GM18507 (cell line): ENCODE measurements at places on chromosomes 3 and 15.
A peak's percentile ranks its signal among the peaks of the same experiment; 100 is the strongest.

GRCh38 chr3:85691196-85691595 is 732.4 kb downstream of the CADM2 start:
- no peak for DNase-seq

DNA sequence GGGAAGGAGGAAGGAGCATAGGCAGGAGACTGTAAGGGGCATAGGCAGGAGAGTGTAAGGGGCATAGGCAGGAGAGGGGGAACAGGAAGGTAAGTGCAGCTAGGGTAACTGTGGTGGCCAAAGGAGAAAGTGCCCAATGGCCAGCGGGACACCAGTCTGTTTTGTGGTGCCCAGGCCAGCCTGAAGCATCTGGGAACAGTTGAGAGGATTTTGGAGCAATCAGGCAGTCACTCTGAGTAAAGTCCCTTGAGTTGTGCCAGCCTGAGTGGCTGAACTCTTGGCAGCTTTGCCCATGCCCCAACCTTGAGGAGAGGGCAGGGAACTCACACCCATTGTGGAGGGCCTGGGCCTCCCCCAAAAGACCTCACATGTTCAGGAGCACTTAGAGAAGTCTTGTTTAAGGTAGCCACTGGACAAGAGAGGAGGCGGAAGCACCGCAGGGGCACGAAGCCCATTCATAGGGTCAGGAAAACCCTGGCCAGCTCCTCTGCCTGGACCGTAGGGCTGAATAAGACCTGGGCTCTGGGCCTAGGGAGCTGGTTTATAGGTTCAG is 3.5 kb upstream of the TGM5 start:
- DNase-seq = no peak

DNA sequence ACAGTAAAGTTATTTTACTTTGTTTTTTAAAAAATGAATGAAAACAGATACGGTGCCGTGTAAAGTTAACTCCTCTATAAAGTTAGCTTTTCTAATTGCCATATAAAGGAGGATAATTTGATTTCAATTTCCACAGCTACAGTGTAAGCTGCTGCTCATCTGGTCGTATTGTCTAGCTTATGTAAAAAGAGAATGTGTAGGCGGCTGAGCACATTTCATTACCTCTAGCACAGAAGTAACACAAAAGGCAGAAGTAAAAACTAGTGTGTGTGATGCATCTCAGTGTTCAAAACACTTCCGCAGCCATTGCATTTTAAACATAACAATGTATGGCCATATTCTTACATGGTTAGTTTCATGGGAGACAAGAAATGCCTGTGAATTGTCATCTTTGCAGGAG is 105.0 kb upstream of the P2RY1 start:
- no peak for DNase-seq

DNA sequence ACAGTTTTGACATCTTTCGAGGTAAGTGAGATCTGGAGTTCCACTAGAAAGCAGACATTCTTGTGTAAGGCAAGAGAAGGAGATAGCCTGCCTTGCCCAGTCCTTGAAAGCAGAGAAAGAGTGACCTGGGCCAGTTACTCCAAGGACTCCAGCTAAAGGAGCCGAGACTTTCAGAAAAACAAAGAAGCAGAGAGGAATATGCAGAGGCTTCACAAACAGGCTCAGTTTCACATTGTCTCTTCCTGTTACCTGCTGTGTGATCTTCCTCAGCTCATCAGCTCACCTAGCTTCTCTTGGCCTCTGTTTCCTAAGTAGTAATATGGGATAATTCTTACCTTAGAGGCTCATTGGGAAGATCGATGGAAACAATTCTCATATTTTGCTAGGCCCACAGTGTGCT is 81.0 kb downstream of the CDC25A start:
- DNase-seq = no peak

DNA sequence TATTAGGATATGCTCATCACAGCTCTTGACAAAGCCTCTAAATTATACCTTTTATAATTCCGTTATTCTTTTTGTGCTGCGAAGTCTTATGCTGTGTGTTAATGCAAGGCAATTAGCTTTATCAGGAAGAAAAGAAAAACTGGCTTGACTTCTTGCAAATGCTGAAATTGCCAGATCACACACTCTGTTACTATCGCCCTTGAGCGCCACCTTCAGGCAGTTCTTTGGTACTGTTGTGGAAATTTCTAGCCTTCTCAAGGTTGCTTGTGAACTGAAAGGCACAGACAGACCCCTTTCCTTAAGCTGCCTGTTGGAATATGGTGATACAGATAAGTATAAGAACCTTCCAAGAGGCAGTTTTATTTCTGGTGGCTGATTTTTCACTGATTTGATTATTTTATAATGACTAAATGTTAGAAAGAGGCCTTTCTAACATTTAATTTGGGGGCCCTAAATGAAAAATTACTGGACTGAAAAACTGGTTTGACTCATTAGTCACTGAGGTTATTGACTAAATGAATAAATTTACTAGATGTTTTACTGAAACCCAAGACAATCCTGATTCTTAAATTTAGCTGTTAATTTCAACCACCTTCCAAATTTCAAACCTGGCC is 126.2 kb upstream of the RASGRP1 start:
- DNase-seq = no peak

- no peak for DNase-seq
Measured at GRCh38 chr3:10093678-10094077, 14.4 kb downstream of the FANCD2OS start.

DNA sequence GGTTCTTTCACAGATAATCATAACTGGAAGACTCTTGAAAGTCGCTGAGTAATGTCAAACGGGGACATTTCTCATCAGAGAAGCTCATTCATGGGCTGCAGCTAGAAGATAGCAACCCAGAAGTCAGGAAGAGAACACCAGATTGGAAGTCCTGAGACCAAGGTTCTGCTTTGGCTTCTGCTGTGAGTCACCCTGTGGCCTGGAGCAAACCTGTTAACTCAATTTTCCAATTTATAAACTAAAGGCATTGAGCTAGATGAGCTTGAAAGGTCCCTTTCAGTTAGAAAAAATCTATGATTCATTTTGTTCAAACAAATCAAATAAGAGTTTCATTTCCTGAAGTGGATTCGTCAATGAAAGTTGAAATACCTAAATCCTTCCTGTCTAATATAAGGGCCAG is 402.2 kb downstream of the EPHB1 start:
- no peak for DNase-seq

GRCh38 chr15:40929660-40930429 is 705 bp downstream of the DLL4 start:
- no peak for DNase-seq

GRCh38 chr15:74008901-74009300 is 14.4 kb downstream of the PML start:
- no peak for DNase-seq

- DNase-seq = no peak
Measured at GRCh38 chr3:32557640-32558352, 12.9 kb downstream of the DYNC1LI1 start.

DNA sequence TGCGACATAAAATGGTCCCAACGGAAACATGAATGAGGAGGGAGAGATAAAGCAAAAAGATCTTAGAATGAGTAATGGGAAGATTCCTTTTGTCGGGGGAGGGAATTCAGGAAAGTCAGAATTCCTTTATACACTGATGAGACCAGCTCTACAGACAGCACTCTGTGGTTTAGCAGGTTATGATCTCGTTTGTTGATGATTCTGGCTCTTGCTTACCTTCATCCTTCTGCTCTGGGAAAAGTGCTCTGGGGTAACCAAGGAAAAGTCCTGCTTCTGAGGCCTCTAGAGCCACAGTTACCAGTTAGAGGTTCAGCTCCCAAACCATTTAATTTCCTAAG is 150.7 kb upstream of the NR2E3 start:
- DNase-seq = no peak

- DNase-seq = no peak
Measured at GRCh38 chr3:111246967-111247760, 175.5 kb downstream of the NECTIN3 start.

DNA sequence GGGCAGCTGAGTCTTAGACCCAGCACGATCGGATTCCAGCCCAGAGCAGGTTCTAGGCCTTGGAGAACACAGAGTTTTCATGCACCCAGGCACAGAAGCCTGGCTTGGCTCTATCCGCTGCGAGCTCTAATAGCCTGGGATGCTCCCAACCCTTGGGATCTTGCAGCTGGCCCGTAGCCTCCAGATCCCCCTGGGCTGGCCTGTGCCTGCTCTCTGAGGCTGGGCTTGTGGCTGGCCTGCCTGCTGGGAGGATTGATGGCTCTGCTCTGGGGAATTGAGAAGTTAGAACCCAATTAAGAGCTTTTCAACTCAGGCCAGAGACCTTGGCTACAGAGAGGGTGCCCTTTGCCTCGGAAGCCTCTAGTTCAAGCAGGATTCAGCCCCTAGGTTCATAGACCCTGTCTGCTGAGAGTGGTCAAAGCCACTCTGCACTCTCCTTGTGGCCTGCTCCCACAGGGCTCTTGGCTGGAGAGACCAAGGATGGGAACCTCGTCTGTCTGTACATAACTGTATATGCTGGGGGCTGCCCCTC is 64.4 kb downstream of the MAGEF1 start:
- DNase-seq = no peak

DNA sequence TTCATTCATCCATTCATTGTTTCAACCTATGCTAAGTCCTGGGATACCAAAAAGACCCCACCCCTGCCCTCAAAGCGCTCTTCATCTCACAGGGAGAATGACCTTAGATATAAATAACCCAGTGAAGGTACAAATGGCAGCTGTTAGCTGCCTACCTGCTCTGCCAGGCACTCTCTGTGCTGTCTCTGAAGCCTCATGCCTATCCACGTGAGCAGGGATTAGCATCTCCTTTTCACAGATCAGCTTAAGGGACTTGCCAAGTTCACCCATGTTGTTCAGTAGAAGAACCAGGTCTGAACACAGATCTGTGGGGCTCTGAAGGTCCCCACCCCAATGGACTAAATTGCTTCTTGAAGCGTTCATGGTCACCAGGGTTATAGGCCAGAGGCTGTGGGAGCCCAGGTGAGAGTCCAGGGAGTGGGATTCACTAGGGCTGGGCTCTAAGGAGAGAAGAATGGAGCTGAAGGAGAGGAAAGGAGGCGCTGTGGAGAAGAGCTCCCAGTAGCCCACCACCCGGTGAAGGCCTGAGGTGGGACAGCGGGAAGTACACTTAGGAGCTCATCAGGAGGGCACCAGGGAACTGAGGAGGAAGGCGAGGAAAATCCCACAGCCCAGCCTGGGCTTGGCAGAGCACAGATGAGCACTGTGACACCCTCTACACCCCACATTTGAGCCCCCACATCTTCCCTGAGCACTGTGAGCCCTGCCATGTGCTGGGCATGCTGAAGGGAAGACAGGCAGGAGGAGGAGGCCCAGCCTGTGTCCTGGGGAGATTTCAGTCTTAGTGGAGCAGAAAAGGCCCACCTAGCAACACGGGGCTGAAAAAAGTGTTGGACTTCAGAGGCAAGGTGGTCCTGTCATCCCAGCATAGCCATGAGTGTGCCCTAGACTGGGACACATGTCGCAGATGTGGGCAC is 20.4 kb downstream of the RBP1 start:
- no peak for DNase-seq

DNA sequence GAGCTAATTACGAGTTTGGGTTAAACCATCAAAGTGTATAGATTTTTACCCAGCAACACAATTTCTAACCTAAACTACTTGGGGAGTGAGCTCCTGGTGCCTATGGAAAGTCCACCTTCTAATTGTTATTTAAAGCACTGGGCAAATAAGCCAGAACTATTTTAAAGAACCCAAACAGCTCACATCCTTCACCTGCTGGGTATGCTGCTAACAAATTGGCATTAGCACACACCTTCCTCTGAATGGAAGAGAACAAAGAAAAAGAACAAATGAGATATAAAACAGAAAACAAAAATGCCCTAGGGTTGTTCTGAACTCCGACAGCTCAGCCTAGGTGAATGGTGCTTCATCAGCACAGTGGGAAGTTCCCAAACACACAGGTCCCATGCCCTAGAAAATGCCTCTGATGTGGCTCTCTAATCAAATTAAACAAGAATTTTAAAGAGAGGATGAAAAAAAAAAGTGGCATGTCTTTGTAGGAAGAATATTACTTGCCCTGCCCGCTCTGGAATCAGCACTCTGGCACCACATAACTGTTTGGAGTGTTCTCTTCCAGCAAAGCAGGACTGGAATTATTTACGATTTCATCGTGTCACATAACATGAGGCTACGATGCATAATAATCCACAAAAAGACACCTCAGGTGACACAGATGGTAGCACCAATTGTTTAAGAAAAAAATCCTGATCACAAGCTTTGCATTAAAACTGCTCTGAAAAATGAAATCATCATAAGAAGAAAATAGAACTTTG is 334.4 kb downstream of the GBE1 start:
- no peak for DNase-seq

DNA sequence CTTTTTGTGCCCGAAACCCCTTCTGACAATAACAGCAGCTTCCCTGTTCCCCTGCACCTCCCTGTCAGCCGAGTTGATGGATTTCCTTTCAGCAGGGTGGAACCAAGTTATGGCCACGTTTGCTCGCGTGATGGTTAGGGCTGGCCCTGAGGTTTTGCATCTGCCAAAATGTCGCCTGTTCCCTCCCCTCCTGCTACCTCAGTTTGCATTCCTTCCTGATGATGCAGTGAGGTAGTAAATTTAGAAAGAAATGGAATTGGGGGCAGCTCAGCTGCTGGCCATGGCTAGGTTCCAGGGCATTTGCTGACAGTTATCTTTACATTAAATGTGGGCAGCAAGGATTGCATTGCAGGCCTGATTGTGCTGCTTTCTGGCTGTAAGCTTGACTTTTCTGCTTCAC is 13.2 kb downstream of the LIMD1 start:
- DNase-seq = no peak

DNA sequence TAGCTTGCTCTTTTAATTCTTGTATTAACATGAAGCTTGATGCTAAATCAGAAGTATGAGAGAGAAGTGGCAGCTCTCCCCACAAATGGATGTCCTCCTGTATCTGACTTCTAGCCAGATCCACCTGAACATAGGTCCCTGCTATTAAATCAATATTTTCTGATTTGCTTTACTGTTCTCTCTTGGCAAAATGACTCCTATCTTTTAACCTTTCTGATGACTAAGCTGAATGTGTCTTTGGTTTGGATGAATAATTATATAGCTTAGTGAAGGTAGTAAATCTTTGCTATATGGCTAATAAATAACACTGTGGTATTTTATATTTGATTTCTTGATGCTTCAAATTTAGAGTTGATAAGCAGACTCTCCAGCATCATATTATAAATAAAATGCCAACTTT is 28.3 kb upstream of the ARL14 start:
- no peak for DNase-seq

GRCh38 chr3:69201658-69202057 is 79.3 kb upstream of the LMOD3 start:
- DNase-seq = no peak

GRCh38 chr3:58025406-58025805 is 17.2 kb downstream of the FLNB start:
- no peak for DNase-seq

- DNase-seq = no peak
Measured at GRCh38 chr3:174955513-174956016, 96.4 kb downstream of the NAALADL2 start.

DNA sequence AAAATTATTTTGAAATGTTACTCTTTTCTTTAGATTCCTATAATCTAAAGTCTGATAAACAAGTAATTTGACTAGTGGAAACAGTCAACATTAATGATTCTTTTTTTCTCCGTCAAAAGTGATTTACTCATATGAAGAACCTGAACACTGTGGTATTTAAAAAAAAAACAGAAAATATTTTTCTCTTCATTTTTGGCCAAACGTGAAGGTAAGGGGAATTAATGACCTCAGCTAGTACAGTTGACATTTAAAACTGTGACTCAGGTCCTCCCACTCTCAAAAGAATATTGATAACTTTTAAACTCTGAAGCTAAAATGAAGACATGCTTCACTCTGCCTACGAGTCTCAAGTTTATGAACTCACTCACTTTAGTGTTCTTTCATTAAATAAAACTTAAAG is 34.5 kb downstream of the TIGIT start:
- no peak for DNase-seq

- DNase-seq = no peak
Measured at GRCh38 chr3:78668302-78668701, 1099.5 kb downstream of the ROBO1 start.

GRCh38 chr3:34260271-34261000 is 462.0 kb downstream of the PDCD6IP start:
- peak; percentile 29 for DNase-seq
